ENCODE measurements at places on chromosomes 6 and 20.

DNA sequence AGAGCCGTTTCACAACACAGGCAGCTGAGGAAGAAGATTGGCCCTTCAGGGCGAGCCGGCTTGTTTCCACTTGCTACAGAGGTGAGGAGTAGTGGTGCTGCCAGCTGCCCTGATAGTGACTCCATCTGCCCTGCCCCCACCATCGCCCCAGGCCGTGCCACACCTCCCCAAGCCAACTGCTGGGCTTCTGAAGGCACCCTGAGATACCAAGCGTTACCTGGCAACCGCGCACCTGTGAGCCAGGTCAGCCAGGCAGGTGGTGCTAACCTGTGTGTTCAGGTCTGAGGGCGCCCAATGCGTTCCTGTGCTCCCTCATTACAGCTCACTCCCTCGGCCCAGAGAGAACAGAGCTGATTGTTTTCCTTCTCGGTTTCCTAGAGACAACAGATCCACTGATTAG, 299.1 kb upstream of the ID4 start:
- no peak for DNase-seq

GRCh38 chr6:92364948-92365541, 1054.3 kb downstream of the EPHA7 start:
- DNase-seq: no peak

GRCh38 chr20:45044084-45044573, 56.8 kb downstream of the KCNS1 start:
- peak; percentile 36 for DNase-seq

GRCh38 chr6:131027326-131027725, 35.7 kb downstream of the EPB41L2 start:
- DNase-seq: no peak

GRCh38 chr6:14453712-14454472, 336.3 kb downstream of the CD83 start:
- no peak for DNase-seq

DNA sequence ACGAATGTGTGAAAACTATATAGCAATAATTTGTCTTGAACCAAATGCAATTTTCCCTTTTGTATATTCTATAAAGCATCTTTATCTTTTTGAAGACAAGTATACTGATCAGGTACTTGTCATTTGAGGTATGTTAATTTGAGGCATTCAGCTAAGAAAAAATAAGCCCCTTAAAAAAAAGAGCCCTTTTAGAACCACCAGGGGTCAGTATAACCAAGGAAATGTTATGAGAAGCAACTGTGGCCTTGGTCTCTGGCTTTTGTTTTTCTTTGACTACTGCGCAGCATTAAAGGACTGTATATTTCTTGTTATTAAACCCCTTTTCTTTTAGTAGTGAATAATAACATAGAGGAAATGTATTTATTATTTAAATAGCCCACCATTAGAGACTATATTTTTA, 43.1 kb downstream of the CD109 start:
- no peak for DNase-seq

DNA sequence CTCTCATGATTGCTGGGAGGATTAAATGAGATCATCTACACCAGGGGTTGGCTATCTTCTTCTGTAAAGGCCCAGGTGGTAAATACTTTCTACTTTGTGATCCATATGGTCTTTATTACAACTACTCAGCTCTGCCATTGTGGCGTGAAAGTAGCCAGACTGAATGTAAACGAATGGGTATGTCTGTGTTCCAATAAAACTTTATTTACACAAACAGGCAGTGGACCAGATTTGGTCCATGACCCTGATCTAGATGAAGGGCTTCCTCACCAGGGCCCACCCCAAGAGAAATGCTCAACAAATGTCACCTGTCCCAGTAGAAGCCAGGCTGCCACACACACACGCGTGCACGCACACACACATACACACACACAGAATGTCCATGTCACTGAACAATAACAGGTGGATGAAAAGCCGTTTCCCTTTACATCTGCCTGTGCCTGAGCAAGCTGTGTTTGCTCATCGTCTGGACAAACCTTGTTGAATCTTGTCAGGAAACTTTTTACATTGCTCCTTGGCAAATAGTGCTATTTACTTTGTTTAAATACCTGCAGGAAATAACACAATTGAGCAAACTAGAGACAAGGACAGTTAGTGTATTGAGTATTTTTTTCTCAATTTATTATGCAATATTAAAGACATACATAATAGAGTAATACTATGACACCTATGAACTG, 114.3 kb downstream of the EYA2 start:
- DNase-seq: no peak

DNA sequence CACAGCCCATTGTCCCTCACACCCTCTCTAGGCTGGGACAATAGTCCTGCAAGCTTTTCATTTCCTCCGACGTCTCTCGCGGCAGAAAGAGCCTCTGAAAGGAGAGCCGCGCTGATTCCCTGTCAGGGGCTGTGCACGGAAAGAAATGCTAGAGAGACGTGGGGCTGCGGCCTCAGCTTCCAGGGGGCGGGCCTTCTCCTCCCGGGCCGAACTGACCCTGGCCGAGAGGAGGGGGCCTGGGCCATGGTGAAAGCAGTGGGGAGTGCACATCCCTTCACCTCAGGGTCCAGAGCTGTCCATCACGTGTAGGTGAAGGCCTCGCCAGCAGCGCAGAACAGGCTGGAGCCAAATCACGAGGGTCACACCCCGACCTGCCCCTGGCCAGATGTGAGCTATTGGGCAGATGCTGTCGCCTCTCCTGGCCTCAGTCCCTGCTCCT, 220.4 kb downstream of the TAF4 start:
- no peak for DNase-seq

- no peak for DNase-seq
Measured at GRCh38 chr6:143811501-143812157, 31.5 kb upstream of the LTV1 start.

DNA sequence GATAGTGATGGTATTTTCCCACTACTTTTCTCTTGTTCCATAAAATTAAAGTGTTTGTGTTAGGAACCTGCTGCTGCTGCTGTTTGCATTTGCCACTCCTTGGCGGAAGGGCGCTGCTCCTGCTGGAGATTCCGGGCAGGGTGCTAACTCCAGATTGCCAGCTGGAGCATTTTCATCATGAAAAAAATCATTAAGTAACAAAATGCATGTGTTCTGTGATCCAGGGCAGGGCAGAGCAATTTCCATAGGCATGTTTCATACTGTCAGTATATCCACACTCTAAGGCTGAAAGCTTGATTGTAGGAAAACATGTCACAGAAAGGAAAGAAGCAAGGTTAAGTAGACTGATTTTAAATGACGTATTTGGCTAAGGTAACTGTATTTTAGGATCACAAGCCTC, 24.0 kb downstream of the PBOV1 start:
- no peak for DNase-seq

DNA sequence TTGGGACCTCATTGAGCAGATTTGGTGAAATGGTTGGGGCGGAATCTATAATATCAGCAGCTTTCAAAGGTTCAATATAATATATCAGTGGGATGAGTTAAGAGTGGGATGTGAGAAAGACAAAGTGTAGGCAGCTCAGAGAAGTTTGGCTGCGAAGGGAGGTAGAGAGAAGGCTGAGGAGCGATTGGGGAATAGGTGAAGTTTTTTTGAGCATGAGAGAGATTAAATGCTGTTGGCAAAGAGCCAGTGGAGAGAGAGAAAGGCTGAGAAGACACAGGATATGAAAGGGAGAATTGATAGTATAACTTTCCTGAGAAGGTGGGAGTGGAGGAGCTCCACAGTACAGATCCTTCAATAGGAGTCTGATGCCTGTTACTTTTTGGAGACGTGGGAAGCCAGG, 12.1 kb upstream of the SERINC3 start:
- DNase-seq: no peak

- no peak for DNase-seq
Measured at GRCh38 chr6:164085091-164086075, 670.9 kb downstream of the QKI start.

- DNase-seq: no peak
Measured at GRCh38 chr6:157056275-157056674, 267.0 kb downstream of the TMEM242 start.

DNA sequence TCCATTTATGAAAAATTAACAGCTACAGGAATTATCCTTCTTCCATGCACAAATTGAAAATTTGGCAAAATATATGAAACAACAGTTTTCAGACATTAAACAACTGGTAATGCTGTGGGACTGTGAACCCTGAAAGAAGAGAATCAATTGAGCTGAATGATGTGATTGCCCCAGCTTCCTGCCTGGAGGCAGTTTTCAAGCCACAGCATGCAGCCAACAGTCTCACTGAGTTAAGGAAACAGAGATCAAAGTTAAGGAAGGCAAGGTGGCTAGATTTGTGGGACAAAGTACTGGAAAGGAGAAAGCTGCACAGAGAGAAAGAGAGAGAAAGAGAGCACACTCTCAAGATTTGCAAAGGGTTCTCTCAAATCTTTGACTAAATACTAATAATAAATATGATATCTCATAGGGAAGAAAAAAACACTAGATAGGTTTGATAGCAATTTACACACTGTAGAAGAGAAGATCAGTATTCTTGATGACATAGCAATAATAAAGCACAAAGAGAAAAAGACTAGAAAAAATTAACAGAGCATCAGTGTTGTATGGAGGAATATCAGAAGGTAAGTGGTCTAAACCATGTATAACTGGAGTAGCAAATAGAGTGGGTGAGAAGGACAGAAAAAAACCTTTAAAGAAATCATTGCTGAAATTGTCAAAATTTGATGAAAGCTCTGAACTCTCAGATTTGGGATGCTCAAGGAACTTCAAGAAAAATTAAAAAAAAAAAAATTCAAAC, 70.1 kb upstream of the CNKSR3 start:
- DNase-seq: no peak

- no peak for DNase-seq
Measured at GRCh38 chr20:50124496-50124895, 11.5 kb upstream of the UBE2V1 start.

DNA sequence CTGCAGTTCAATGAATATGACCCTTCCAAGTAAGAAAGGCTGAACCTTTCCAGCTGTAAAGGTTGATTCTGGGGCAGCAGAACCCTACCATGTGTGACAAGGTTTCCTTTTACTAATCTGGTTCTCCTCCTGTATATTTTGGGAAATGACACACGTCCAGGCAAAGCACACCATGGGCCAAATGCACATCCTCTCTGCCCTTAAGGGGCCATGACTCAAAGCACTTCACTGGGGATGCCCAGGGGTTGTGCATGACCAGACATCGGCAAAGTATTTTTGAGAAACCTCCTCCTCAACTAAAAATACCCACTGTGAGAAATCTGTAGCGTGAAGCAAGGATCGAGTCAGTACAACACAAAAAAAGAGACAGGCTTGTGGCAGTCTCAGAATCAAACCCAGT, 174.7 kb downstream of the BACH2 start:
- DNase-seq: no peak
